Activated T-cell treated with anti-CD3 and anti-CD28 coated beads, Interleukin-2, amount 50 U/mL, for 72 hours (primary cell): ENCODE measurements at places on chromosomes 1 and 21. TPM values are rescaled to one million over a fixed set of nuclear protein-coding genes. Genes with fewer than 3 reads are reported as not detected.
A peak's percentile ranks its signal among the peaks of the same experiment; 100 is the strongest.

DNA sequence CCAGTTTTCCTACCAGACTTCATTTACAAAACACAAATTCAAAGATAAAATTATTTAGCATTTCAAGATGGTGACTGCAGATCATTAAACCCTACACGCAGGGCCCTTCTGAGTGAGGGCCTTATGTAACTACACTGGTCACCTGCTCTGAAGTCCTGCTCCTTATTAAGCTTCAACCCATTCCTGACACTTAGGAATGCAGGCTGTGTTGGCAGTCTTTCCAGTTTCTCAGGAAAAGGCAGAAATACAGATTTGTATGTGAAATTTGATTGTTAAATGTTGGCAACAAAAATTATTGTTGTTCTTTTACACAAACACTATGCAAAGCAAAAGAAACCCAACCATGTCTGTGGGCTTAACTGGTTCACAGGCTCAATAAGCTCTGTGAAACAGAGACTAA lies 25.8 kb upstream of the BCAS2 start:
- DNase-seq = no peak

- DNase-seq = no peak
Observed at GRCh38 chr1:109969146-109969829, 15.3 kb upstream of the AHCYL1 start.

DNA sequence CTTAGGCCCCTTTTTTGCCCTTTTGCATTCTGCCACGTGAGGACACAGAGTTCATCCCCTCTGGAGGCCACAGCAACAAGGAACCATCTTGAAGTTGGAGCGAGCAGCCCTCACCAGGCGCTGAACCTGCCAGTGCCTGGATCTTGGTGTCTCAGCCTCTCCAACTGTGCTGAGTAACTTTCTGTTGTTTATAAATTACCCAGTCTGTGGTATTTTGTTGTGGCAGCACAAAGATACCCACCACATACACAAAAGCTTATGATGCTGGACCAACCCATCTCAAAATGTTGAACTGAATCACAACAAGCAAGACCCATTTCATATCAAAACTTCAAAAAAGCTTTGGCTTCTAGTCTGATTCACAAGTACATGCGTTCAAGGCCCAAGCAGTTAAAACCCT lies 649.9 kb downstream of the KIF26B start:
- DNase-seq = no peak

DNA sequence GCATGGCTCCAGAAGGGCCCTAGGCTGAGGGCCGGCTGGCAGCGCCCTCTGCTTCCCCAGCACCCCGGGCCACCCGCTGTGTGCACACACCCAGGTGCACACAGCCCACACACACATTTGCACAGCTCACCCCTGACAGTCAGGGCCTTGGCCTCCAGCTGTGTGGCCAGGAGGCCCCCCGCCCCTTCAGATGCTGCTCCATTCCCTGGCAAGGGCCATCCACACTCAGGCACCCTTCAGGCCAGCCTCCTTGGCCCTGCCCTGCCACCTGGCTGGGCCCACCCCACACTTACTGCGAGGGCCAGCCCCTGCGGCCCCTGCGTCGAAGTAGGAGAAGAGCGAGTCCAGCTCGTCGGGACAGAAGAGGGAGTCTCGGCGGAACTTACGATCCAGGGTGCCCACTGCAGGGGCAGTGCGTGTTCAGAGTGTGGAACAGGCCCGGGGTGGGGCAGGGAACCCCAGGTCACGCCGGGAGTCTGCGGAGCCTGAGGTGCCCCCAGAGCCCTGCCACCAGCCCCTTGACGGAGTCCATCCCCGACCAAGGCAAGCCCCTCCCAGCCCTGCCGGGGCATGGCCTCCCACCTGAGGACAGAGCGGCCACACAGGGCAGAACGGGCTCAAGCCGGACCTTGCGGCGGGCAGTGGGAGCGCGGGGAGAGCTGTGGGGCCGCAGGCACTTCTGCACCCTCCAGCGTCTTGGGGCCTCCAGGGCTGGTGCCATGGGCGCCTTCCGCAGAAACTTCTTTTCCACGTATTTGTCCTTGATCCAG lies 12.4 kb downstream of the ACAP3 start:
- DNase-seq = no peak

DNA sequence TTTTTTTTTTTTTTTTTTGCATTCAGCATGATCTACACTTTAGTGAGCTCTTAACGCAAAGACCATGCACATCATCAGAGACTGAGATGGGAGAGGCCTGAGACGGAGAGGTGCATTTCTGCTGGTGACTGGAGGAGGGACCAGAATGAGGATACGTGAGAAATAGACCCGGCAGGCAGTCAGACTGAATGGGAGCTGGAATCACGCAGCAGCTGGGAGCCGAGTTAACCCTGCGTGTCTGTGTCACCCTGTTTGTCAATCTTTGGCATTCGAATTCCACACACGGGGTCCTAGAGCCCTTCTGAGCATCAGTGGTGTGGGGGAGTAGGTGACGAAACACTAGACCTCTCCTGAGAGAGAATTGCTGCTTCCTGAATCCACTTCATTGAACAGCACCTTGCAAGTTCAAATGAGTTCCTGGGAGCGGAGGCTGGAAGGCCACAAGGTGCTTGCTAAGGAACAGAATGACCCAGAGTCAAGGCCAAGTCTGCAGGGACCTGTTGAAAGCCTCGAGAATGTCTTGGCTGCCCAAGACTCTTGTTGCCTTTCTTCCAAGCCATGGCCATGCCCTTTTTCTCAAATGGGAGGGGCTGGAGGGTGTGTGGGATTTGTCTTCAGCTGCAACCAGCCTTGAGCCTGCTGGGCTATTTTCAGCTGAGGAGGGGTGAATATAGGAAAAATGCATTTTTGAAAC lies 123.3 kb downstream of the CNIH3 start:
- DNase-seq = no peak

DNA sequence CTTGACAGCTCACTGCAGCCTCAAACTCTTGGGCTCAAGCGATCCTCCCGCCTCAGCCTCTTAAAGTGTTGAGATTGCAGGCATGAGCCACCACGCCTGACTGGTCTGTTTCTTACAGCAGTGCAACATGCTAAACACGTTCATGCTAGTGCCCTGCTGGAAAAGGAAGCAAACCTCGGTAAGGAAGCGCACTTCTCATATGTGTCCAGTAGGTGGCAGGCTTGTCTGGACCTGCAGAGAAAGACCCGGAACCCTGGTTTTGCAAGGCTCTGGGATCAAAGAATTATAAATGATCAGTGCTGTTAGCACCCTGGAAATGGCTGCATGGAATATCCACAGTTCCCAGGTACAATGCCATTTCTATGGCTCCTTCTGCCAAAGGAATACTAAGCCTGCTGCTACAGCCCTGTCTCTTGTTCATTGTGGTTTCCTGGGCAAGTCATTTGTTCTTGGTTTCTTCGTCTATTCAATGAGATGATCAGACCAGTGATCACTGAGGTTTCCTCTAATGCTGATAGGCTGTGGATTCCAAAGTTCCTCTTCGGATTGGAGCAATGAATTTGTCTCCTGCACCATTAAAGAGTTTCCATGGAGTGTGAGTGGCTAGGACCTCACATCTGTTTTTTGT lies 15.9 kb downstream of the RNU5D-1 start:
- peak; percentile 72 for DNase-seq

The SPSB1 gene
- 15.6 TPM for total RNA-seq

The PUSL1 gene
- total RNA-seq = 11.0 TPM

The TSSK3 gene
- 1.9 TPM for total RNA-seq

The NUAK2 gene
- 5.7 TPM for total RNA-seq

The WNT3A gene
- not detected for total RNA-seq
